NCI-H226 (cell line): ENCODE measurements at places on chromosomes 2 and 18.

GRCh38 chr2:38978296-38978903 is 88.7 kb downstream of the ARHGEF33 start:
- DNase-seq, result no peak

- no peak for DNase-seq
Measured at GRCh38 chr2:82694431-82694830, 1764.6 kb downstream of the SUCLG1 start.

DNA sequence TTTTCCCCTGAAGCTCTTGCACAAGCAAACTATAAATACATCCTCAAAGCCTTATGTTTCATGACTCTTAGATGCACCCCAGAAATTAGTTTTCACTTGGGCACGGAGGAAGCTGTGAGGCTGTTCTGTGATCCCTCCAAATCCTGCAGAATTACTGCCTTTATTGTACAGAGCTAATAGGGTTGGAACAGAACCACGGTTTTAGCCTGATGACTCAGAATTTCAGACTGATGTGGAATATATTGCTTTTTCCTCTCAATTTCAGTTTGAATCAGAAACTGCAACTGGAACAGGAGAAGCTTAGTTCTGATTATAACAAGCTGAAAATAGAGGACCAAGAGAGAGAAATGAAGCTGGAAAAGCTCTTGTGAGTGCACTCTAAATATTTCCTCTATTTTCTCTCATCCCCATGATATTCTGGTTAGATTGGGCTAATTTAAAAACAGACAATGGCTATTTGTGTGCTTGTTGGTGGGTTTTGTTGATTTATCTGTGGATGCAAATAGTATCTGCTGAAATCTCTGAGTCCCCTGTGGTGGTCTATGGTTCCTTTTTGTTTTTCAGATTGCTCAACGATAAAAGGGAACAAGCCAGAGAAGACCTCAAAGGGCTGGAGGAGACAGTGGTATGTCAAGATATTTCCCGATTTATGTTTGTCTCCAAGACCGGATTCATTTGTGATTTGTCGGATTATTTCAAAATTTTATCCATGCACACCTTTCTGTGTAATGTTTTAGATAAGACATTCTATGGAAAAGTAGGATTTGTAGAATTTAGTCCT is 38.2 kb upstream of the LYPD6B start:
- no peak for DNase-seq

DNA sequence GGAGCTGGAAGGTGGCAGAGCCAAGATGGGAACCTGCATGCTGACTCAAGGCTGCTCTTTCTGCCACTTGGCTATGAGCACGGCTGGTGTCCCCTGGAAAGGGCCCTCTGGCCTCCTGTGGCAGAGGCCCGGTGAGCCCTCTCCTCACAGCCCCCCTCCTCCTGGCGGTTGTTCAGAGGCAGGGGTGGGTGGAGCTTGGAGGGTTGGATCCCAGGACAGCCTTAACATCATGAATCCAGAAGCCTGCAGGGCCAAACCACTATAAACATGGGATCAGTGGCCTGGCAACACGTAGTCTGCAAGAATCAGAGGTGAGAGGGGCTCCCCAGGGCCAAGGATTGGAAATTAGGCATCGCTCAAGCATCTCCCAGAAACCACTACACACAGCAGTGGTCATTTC is 48.5 kb upstream of the LOXHD1 start:
- DNase-seq, result no peak

- no peak for DNase-seq
Measured at GRCh38 chr18:70553245-70553935, 264.5 kb downstream of the SOCS6 start.

- DNase-seq, result peak; percentile 72
Measured at GRCh38 chr2:220279840-220280239, 652.4 kb downstream of the SLC4A3 start.

- no peak for DNase-seq
Measured at GRCh38 chr2:56382466-56382865, 198.7 kb downstream of the CCDC85A start.

DNA sequence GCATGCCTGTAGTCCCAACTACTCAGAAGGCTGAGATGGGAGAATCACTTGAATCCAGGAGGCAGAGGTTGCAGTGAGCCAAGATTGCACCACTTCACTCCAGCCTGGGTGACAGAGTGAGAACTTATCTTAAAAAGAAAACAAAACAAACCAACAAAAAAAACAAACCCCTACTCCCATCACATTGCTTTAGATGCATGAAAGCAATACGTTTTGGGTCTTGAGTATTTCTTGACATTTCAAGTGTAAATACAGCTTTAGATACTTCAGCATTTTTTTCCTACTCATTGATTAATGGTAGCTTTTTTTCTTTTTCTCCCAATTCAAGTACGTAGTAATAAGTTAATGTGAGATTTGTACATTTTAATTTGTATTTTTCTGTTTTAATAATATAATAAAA is 20.3 kb downstream of the RASGRP3 start:
- DNase-seq, result no peak

GRCh38 chr2:213733893-213734292 is 449.6 kb downstream of the SPAG16 start:
- no peak for DNase-seq

DNA sequence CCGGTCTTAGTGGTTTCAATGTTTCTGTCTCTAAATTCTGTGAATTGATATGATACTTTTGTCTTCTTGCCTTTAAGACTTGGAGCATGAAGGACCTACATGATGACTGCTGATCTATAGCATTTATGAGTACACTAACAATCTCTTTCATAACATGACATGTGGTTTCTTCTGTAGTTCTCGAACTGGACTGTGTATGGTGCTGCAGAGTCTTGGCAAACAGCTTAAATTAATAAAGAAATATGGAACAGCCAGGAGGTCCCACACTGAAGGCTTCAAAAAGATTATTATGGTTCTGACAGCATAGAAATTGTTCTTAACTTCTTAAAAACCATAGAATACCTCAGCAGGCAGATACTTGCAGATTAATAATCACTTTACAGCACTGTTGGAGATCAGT is 145.0 kb downstream of the DCC start:
- DNase-seq, result no peak

GRCh38 chr2:26251893-26252292 is 7.2 kb downstream of the HADHB start:
- DNase-seq, result no peak

- DNase-seq, result no peak
Measured at GRCh38 chr2:207064128-207064690, 101.5 kb downstream of the KLF7 start.

DNA sequence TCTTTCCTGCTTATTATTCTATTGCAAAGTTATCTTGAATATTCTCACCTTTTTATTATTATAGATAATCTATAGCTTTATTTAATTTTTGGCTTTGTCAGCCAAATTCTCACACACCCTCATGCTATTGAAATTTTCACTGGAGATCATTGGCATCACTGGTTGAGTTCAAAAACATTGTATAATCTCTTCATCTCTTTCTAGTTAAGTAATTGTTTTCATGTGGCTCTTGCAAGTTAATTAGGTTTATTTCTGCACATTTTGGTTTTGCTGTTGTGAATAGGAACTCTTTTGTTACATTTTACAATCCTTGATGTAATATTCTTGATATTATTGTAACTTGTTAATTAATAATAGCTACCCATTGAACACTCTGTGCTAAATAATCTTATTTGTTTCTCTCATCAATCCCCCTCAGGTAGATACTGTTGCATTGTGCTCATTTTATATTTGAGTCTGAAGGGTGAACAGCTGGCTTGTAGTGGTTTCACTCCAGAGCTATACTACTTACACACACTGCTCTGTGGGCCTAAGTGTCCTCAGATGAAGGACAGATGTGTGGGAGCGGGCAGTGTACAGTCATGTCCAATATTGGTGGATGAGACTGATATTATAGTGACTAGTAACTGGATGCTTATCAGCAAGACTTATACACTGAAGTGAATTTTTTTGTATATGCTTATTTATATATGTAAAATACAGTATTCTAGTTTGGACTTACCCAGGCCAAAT is 112.7 kb downstream of the LCLAT1 start:
- no peak for DNase-seq

- no peak for DNase-seq
Measured at GRCh38 chr18:4264347-4264791, 190.7 kb downstream of the DLGAP1 start.

DNA sequence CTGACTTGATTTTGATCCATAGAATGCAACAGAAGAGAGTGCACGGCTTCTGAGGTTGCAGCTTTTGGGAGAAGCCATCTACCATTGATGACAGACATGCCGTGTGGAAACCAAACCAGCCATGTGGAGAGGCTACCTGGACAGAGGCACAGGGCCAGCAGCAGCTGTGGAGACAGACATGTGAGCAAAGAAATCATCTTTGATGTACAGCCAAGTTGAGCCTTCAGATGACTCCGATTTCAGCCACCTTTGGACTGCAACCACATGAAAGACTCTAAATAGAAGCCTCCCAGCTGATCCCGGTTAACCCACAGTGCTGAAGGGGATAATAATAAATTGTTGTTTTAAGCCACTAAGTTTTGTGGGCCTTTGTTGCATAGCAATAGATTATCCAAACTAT is 54.2 kb downstream of the TSN start:
- no peak for DNase-seq

- DNase-seq, result no peak
Measured at GRCh38 chr2:109685453-109685852, 71.3 kb downstream of the SOWAHC start.

GRCh38 chr2:170747921-170748320 is 22.3 kb upstream of the ERICH2 start:
- DNase-seq, result peak; percentile 86

GRCh38 chr18:50790948-50791347 is 28.9 kb downstream of the MRO start:
- no peak for DNase-seq

DNA sequence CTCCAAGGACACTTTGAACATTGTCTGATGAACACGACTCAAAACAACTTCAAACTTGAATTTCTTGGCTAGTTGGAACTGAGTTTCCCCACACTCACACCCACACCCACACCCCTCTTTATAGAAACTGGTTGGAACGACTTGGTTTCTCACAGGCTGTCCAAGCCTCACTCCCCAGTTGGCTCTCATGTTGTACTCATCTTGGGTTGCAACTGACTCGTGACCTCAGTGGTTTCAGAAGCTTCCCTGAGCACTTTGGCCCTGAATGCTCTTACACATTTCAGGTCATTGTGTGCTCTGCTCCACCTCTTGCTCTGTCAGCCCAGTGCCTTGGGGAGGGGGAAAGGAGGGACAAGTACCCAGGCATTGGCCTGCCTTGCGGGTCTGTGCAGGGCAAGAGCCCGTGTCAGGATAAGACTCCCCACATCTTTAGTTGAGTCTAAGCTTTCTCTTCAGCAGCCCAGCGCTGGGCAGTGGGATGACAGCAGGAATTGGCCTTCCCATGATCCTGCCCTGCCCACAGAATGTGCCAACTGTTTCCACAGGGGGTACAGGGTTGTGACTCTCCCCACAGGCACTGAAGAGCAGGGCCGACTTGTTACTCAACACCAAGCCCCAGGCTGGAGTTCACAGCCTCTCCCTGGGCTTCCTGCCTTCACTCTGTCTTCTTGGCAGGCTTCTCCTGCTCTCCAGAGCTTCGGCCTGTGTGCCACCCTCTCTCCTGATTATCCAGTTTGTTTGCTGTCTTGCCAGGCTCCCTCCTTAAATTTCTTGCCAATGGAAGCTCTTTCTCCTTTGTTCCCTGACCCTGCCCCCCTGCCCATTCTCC is 104.6 kb downstream of the RTN4 start:
- DNase-seq, result peak; percentile 63

- DNase-seq, result no peak
Measured at GRCh38 chr2:96816836-96817702, 1.0 kb downstream of the CNNM3 start.

- no peak for DNase-seq
Measured at GRCh38 chr18:21548647-21549046, 51.9 kb downstream of the ESCO1 start.

DNA sequence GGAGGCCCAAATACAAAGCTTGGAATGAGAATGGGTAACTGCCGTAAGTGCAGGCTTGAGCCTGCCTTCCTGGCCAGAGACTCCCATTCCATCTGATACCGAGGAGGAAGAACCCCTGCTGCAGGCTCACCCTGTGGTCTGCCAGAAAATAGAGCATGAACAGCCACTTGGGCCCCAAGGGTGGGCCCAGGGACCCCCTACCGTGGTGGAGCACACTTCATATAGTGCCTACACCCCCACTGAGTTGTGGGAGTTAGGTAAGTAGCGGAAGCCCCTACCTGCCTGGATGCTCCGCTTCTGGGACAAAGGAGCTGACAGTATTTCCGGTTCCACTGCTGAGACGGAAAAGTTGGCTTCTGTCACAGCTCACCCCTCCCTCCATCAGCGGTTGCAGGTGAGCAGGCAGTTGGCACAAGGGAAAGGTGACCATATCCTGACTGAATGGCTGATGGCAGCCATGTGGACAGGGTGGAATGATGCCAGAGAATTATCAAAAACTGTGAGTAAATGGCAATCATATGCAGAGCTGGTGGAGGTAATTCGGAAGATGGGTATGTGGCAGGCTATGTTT is 11.5 kb upstream of the C2orf42 start:
- no peak for DNase-seq

GRCh38 chr18:68772268-68772667 is 25.6 kb upstream of the CCDC102B start:
- DNase-seq, result no peak

GRCh38 chr18:3100498-3101132 is 87.7 kb upstream of the LPIN2 start:
- DNase-seq, result no peak

DNA sequence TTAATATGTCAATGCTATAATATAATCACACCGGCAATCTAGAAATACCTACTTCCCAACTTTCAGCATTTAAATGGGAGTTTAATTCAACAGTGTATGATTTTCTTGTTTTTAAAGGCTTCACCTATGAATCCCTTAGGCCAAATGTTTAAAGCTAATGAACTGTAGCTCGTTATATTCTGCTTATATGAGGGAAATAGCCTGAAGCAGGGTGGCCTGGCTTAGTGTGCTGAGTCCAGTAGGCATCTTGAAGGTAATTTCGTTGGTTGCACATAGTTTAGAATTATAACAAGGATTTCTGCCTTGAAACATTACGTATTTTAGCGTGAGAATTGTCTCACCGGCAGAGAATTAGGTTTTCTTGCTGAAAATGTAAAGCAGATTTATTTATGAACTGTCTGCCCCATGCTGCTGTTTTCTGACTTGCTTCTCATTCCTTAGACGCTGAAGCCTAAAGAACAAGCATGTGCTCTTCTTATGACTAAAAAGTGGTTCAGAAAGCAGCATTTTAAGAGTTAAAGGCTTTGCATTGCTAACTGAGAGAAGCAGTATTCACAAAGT is 433.7 kb upstream of the RAB12 start:
- no peak for DNase-seq

GRCh38 chr18:46706968-46707367 is 49.9 kb downstream of the ST8SIA5 start:
- no peak for DNase-seq

DNA sequence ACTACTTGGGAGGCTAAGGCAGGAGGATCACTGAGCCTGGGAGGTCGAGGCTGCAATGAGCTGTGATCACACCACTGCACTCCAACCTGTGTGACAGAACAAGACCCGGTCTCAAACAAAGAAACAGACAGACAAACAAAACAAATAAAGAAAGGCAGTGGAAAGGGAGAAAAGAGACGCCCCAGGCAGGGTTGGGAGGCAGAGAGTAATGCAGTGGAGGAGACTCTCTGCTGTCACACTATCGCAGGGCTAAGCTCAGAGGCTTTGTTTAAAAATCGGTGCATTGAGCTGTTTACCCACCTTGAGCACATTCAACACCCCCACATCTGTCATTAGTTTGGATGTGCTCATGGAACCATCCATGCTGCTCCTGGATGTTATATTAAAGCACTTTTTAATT is 84.2 kb upstream of the RMP24 start:
- DNase-seq, result no peak
